COR-L47 (cell line): ENCODE measurements at places on chromosomes 7 and 10.

DNA sequence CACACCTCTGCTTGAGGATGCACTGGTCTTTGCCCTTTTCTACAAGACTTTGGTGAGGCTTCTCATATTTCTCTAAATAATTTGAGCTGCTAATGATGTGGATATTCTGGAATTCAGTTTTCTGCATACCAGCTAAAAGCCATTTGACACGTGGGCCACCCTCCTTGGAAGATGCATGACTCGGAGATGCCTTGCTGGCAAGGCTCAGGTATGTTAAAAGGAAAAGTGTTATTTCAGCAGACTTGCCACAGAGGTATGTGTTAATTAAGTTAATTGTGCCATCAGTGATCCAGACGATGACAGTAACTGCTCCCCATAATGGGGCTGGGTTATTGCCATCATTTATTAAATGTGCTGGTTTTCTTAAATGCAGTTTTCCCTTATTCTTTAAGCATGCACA, 8.8 kb upstream of the GFRA1 start:
- no peak for DNase-seq

- DNase-seq, result no peak
Measured at GRCh38 chr7:95435422-95435780, 573 bp upstream of the PON2 start.

- no peak for DNase-seq
Measured at GRCh38 chr10:123537188-123537961, 128.8 kb upstream of the GPR26 start.

GRCh38 chr10:52703451-52703850, 69.1 kb downstream of the MBL2 start:
- DNase-seq, result no peak

DNA sequence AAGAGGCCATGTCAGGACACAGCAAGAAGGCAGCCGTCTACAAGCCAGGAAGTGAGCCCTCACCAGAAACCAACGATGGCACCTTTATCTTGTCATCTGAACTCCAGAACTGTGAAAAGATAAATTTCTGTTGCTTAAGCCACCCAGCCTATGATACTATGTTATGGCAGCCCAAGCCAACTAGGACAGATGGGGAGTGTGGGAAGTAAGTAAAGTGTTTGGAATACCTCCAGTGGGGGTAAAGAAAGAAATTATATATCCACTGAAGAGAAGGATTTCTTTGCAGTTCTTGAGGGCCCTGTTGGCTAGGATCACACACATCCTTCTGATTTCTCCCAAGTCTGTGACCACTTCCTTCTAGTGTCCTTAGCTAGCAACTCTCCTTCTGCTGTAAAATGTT, 384.4 kb downstream of the TNS3 start:
- no peak for DNase-seq

DNA sequence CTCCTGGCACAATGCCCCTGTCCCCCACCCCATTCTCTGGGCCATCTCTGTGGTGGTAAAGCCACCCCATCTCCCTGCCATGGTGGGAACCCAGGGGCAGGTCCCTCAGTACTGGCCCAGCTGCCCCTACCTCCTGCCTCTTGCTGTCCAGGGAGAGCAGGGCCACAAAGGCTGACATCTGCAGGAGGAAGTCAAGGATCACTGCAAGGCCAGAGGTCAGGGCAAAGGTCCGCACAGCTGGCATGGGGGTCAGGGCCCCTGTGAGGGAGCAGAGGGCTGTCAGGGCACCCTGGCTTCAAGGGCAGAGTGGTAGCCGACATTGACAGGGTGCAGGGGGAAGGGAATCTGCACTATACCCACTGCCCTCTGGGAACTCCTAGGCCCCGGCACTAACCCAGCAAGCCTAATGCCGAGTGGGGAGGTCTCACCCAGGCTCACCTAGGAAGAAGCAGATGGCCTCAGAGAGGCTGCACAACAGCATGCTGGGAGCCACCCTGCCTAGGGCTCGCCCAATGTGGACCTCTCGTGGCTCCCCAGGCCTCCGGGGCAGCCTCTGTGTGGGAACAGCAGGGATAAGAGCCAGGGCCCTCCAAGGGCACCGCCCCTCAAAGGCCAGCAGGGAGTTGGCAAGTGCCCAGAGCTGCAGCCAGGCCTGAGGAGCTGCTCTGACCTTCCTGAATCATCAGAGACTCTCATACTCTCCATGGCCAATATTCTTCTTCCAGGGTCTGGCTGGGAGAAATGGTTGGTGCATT, 7.7 kb downstream of the NPC1L1 start:
- no peak for DNase-seq

DNA sequence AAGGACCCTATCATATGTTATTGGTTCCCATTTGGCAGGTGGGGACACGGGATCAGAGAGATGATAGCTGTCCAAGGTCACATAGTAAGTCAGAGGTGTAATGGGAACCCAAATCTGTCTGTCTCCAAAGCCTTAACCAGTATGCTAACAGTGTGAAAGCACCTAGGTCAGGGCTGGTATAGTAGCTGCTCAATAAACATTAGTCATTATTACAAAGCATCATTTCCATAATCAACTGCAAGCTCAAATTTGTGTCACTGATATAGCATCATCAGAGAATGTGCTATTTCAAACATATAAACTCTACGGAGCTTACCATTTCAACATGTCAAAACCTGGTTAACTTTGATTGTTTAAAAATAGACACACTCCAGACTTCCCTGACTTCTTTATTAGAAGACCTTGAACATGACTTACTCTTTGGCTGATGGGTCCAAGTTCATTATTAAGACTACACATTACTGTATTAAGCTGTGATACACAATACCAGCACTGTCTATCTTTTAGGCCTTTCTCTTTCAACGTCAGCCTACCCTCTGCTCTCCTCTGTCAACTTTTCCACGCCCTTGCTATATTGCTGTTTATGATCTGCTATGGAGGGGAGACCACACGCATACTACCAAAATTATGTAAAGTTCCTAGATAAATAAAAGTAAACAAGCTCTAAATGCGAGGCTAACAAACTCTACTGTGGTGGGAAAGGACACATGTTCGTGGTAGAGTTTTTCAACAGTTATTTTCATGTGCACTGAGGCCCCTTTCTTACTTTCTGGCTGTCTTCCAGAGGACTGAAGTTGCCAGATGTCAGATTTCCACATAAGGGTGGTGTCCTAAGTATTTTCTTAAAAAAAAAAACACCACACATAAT, 33.6 kb downstream of the DNMBP start:
- no peak for DNase-seq

- DNase-seq, result no peak
Measured at GRCh38 chr7:45033261-45033930, 33.4 kb downstream of the CCM2 start.

GRCh38 chr7:120988591-120989256, at the start of gene CPED1:
Gene CPED1 (plus strand): TSS chr7:120988711. CDS start chr7:120989622, 911 bp downstream.
- peak; percentile 9 for DNase-seq
